AG10803 (cell line): ENCODE measurements at places on chromosomes 2 and 18.
A peak's percentile ranks its signal among the peaks of the same experiment; 100 is the strongest.

- DNase-seq, result no peak
Observed at GRCh38 chr2:29164091-29164846, 49.1 kb downstream of the CLIP4 start.

DNA sequence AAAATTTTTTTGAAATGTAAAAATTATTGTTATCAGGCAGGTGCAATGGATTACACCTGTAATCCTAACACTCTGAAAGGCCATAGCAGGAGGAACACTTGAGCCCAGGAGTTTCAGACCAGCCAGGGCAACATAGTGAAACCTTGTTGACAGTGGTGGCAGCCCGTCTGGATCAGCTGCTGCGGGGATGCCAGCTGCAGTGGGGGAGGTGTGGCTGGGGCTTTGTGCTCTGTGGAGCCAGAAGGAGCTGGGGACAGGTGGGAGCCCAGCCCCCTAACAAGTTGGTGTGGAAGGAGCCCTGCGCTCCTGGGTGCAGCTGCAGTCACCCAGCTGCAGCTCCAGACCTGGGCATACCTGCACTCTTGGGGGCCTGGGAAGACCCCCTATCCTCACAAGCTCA, 182.4 kb upstream of the MC4R start:
- DNase-seq, result no peak

DNA sequence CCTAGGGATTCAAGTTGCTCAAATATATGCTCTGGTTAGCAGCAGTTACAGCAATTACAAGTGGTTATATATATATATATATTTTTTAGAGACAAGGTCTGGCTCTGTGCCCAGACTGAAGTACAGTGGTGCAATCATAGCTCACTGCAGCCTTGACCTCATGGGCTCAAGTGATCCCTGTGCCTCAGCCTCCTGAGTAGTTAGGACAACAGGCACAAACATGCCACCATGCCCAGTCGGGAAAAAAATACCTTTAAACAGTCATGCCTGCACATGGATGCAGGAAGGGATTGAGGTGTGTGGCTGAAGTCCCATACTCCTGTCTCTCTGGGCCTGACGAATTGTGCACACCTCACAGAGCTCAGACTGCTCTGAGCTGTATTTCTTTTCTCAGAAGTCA, 19.6 kb upstream of the DNAH7 start:
- no peak for DNase-seq

DNA sequence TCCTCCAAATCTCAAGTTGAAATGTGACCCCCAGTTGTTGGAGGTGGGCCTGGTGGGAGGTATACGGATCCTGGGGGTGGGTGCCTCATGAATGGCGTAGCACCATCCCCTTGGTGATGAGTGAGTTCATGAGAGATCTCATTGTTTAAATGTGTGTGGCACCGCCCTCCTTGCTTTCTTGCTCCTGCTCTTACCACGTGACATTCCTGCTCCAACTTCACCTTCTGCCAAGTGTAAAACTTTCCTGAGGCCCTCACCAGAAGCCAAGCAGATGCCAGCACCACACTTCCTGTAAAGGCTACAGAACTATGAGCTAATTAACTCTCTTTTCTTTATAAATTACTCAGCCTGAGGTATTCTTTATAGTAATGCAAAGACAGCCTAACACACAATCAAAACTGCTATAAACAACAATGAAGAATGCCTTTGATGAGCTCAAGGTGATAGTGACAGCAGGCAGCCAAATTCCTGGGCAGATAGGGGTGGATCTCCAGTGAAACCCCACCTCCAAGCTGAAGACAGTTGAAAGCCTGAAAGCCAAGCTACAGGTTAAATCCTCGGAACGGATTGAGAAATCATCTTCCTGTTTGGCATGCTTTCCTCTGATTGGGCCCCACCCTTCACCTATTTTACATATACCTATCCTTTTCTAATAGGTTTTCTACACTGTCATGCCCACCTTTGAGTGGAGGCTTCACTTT, 26.9 kb downstream of the MCEE start:
- no peak for DNase-seq

DNA sequence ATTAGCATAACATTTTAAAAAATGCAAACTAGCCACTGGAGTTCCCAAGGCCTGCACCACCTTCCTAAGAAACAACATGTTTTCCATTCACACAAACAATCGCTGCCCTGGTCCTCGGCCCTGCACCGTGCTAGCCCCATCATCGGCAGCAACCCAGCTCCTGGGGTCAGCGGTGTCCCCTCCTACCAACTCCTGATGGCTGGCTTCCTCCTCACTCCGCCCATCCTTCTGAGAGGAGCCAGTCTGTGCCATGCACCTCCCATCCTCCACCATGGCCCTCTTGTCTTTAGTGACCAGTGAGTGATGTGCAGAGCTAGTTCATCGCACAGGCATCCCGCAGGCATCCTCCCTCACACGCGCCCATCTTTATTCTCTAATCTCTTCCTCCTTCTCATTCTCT, 81.9 kb downstream of the LONRF2 start:
- no peak for DNase-seq

DNA sequence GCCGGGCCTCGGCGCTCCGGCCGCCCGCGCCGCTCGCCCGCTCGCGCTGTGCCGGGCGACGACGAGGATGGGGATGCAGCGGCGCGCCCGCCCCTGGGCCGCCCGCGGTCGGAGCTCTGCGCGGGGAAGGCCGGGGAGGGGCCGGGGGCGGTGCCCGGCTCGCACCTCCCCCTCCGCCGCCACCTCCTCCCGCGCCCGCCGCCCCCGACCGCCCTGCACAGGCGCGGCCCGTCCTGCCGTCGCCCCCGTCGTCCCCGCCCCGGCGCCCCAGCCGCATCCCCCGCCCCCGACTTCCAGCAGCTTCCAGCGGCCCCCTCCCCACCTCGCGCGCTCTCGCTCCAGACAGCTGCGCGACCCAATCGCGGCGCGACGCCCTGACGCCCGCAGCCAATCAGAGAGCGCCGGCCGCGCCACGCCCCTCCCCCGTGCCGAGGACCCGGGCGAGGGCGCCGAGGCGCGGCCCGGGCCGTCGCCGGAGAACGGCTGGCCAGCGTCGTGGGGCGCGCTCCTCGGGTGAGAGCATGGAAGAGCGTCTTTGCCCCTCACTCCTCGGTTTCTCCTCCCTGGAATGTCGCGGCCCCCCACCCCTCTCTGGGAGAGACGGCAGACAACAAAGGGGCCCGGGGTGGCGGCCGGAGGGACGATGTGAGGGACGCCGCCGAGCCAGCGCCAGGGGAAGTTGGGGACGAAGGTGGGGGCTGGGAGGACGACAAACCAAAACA, at the start of gene MBOAT2:
MBOAT2 (minus strand) TSS at position 69 of the 722 bp plus-strand sequence. CDS start 70 bp downstream, outside the sequence.
- peak; percentile 89 for DNase-seq

DNA sequence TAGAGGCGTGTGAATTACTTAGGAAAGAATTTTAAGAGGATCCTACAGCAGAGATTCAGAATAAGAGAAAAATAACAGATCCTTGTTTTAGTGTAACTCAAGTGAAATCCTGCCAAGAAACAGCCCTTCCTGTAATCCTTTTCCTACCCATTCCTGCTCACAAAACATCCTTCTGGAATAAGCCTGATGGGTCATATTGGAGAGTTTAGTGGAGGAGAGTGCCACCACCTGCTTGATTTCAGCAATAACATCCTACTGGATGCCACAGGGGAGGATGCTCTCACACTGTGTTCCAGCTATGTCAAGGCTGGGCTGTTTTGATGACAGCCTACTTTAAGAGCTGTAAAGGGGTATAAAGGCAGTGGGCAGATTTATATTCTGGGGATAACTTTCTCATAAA, 54.8 kb upstream of the CCDC178 start:
- peak; percentile 1 for DNase-seq

- DNase-seq, result no peak
Observed at GRCh38 chr2:109144721-109145120, 15.7 kb downstream of the SH3RF3 start.

GRCh38 chr2:97970293-97971060, 25.3 kb downstream of the TMEM131 start:
- no peak for DNase-seq

DNA sequence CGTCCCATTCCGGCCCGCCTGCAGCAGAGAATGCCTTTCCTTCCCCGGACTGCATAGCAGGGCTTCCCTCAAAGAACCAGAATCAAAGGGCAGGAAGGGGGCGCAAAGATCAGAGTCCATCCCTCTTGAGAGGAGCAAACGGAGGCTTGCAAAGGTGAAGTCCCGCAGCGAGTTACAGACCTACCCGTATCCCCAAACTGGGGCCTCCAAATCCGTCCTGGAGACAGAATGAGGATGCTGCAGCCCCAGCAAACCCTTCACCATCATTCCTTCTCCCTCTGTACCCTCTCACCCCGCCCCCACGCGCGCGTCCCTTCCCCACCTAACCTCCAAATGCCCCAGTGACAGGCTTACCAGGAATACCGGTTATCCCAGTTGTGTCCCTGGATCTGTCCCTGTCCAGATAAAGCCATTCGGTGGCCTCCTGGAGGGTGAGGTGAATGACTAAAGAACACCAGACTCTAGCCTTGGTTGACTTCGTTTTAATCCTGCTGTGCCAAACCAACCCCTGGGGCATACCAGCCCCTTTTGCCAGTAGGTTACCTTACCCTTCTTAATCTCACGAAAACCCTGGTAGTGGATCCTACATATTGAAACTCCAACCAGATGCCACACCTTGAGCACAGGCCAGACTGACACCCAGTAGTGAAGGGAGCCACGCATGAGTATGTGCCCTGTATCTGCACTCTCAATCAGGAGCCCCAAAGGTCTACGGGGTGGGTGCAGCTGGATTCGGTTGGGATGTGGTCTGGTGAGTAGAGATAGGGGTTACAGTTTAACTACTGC, 961 bp upstream of the SLC40A1 start:
- no peak for DNase-seq

DNA sequence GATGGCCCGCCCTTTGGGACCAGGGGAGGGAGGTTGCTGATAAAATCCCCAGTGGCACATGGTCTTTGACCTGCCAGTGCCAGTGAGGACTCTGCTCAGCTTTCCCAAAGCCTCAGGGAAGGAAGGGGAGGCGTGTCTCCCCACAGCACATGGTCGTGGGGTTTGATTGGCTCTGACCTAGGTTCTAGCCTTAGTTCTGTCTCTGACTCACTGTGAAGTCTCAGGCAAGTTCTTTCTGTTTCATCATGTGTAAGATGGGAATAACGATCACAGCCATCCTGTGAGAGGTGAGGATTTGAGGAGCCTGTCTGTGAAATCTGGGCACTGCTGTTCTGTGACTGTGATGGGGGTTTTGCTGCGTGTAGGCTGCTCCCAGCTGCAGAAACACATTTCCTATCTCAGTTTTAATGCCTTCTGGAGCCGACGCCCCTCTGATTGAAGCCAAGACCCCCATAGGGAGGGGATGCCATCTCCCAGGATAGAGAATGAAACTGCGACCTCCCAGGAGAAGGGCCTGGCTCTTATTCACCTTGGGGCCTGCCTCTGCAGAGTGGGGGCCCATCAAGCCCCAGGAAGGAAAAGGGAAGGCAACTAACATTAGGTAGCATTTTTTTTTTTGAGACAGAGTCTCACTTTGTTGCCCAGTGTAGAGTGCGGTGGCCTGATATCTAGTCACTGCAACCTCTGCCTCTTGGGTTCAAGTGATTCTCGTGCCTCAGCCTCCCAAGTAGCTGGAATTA, 84.0 kb downstream of the DDX1 start:
- peak; percentile 22 for DNase-seq

- no peak for DNase-seq
Observed at GRCh38 chr2:180312542-180312941, 305.4 kb upstream of the CWC22 start.

DNA sequence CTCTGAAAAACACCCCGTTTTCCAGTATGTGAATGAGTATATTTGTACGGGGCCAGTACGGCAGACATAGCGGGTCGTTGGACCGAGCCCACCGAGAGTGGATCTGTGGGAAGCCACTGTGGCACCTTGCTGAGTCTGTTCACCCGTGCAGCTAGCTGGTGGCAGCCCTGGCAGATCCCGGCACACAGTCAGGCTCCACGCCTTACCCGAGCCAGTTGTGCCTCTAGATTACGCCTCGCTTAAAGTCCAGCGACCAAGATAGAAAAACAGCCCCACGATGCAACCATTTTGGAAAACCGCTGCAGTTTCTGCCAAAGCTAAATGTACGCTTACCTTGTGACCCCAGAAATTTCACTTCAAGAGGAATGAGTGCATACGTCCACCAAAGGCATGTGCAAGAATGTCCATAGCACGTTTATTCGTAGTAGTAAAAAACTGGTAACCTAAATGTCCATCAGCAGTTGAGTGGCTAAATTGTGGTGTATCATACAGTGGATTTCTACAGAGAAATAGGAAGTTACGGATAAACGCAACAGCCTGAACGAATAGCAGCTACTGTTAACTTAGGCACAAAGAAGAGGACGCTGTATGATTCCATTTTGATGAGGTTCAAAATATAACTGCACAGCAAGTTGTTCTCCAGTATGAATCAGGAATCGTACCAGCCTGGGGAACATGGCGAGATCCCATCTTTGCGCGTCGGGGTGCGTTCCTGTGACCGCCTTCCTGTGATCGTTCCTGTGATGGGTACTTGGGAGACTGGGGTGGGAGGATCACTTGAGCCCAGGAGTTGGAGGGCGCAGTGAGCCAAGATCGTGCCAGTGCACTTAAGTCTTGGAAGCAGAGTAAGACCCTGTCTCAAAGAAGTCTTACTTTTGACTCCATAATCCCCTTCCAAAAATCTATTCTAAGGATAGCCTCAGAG, 688 bp upstream of the WDR33 start:
- no peak for DNase-seq

- DNase-seq, result peak; percentile 65
Observed at GRCh38 chr2:14673351-14673875, 40.9 kb downstream of the LRATD1 start.

DNA sequence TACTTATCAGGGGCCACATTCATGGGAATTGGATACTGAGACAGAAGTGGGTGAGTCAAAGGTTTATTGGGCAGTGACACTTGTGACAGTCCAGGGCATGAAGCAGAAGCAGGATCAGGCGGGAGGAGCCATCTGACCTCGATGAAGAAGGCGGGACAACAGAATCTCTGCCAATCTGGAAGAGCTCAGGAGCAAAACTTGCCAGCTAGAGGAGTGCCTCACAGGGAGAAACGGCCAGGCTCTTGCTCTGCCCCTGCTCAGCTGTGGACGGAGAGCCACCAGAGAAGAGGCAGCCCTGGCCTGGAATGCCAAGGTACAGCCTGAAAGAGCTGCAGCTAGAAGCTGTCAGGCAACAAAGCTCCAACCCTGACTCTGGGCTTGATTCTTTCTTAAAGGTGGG, 16.9 kb downstream of the DAW1 start:
- no peak for DNase-seq

DNA sequence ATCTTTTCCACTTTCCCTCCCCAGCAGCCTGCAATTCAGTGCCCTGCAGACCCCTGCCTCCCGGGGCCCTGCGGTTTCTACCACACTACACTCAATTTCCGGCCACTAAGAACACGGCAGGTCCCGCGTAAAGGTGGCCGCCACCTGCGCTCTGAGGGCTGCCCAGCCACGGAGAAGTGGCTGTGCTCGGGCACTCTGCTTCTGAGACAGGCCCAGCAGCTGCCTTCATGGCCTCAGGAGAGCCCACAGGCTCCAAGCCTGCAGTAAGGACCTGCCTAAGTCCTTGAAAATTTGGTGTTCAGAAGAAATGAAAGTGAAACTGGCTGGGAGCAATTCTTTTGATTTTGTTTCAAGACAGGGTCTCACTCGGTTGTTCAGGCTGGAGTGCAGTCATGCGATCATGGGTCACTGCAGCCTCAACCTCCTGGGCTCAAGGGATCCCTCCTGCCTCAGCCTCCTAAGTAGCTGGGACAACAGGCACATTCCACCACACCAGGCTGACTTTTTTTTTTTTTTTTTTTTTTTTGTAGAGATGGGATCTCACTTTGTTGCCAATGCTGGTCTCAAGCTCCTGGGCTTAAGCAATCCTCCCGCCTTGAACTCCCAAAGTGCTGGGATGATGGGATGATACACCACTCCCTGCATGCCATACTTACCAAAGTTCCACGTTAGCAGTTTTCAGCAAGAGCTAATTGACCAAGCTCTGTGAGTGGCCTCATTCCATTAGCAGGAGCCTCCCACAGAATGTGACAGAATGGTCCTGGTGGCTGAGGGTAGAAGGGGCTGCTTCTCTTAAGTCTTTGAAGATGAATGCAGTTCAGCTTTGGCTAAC, 14.6 kb upstream of the ALPP start:
- DNase-seq, result peak; percentile 44
